ENCODE measurements at places on chromosomes 5 and 9.

GRCh38 chr9:134205672-134206310, 41.4 kb upstream of the RNU6ATAC start:
- peak; percentile 56 for DNase-seq

- DNase-seq, result no peak
Observed at GRCh38 chr9:105066275-105066865, 138.4 kb upstream of the ABCA1 start.

DNA sequence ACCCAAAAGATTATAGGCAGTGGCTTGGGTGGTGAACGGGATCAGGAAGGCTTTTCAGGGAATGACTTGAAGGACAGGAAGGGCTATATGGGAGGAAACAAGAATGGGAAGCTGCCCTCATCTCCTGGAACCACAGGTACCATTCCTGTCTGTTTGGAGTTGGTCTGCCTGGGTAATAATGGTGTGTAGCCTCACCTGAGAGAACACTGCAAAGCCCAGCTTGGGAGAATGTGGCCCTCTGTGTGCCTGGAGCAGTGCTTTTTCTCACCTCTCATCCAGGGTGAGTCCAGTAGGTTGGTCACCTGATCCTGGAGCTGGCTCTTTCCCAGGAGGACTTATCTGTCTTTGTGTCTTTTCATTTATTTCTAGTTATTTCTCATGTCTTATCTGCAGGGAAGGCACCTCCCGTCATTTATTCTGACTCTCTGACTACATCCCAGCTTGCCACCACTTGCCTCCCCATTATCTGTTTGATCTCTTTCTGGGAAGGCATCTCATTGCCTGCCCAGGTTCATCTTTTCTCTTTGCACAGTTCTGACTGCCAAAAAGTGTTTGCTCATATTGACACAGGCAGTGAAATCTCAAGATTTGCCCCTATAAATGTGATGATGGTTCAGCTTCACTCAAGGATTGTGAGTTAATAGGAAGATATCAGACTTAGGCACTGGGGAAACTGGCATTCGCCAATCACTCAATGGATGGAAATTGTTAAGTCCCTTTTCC, 22.5 kb upstream of the OR2S2 start:
- no peak for DNase-seq

GRCh38 chr5:137843676-137844299, 23.9 kb upstream of the MYOT start:
- DNase-seq, result no peak

GRCh38 chr5:149838881-149839739, 105.5 kb downstream of the PDE6A start:
- DNase-seq, result no peak

GRCh38 chr5:146719179-146719578, 159.4 kb downstream of the PPP2R2B start:
- DNase-seq, result no peak

DNA sequence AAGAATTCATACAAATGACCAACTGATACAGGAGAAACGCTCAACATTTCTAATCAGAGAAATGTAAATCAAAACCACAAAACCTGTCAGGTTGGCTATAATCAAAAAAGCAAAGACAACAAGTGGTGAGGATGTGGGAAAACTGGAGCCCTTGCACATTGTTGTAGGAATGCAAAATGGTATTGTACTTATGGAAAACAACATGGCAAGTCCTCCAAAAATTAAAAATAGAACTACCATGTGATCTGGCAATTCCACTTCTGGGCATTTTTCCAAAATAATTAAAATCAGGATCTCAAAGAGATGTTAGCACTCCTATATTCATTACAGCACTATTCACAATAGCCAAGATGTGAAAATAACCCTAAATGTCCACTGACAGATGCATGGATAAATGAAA, 76.1 kb downstream of the FNIP1 start:
- no peak for DNase-seq

- DNase-seq, result no peak
Observed at GRCh38 chr9:115084709-115085108, 33.2 kb downstream of the TNC start.

GRCh38 chr9:126392662-126393371, 66.2 kb downstream of the MVB12B start:
- DNase-seq, result peak; percentile 71

- no peak for DNase-seq
Observed at GRCh38 chr5:62948301-62948700, 369.7 kb downstream of the LRRC70 start.

GRCh38 chr5:96336351-96336985, 96.6 kb downstream of the PCSK1 start:
- peak; percentile 96 for DNase-seq

- no peak for DNase-seq
Observed at GRCh38 chr9:127241354-127241753, 23.2 kb upstream of the GARNL3 start.

GRCh38 chr5:170434966-170435605, 45.9 kb upstream of the KCNMB1 start:
- peak; percentile 48 for DNase-seq

DNA sequence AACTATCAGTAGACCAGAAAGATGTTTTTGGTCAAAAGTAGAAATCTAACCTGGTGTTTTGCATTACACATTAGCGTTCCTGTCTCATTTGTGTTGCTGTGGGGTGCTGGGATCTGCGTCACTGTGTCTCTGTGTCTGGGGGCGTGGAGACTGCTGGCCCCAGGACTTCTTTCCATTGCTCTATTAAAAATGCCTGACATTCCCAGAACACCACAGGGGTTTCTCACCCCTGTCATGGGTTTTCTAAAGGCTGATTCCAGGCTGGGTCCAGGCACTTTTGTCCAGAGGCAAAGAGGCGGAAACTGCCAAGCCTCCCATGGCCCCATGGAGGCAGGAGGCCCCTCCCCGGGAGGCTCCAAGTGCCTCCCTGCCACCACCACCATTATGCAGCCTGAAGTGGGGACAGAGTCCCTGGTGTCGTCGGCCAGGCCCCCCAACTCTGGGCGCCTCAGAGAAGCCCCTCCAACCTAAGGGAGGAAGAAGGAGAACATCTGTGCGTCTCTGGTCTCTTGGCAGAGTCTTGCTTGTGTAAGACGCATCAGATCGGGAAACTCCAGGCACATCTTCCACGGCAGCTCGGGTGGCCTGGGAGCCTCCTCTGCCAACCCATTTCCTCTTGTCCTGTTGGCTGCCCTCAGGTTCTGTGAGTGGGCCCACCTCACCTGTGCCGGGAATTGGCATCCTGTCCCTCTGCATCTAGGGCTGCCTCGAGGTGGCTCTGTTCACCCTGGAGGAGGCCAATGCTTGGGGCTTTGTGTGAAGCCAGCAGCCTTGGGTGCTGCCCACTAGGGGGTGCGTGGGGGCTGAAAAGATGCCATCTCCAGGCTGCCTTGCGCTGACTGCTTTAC, 13.8 kb upstream of the PLEKHG4B start:
- DNase-seq, result no peak

DNA sequence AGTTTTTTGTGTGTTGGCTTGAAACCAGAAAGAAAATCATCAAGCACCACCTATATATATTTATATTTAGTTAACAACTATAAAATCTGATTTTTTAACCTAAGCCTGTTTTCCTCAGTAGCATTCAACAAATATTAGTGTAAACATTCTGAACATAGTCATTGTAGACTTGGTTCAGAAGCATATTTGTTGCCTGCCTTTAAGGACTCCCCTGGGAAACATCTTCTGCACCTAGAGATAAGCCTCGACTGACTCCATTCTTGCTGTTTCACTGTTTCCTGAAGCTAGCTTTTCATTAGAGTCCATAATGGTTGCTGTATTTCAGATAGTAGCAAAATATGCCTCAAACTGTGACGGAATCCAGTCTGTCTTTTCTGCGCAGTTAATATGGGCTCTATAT, 123.5 kb downstream of the TRIO start:
- DNase-seq, result no peak

GRCh38 chr5:112005623-112005930, 248.6 kb upstream of the NREP start:
- DNase-seq, result no peak

- no peak for DNase-seq
Observed at GRCh38 chr5:652023-652515, 39.9 kb downstream of the CEP72 start.

DNA sequence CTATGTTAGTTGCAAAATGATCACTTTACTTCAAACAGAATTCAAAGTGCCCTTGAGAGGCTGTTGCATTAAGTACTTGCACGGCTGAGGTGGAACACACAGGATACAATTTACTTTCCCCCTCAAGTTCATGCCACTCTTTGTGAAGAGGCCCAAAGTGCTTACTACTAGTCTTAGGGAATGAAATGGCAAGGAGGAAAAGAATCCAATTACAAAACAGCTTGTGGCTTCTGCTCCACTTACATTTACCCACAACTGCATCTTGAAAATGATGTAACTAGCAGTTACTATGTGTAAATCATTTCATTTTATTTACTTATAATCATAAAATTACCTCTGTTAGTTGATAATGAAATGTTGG, 14.6 kb downstream of the FOXD1 start:
- no peak for DNase-seq

DNA sequence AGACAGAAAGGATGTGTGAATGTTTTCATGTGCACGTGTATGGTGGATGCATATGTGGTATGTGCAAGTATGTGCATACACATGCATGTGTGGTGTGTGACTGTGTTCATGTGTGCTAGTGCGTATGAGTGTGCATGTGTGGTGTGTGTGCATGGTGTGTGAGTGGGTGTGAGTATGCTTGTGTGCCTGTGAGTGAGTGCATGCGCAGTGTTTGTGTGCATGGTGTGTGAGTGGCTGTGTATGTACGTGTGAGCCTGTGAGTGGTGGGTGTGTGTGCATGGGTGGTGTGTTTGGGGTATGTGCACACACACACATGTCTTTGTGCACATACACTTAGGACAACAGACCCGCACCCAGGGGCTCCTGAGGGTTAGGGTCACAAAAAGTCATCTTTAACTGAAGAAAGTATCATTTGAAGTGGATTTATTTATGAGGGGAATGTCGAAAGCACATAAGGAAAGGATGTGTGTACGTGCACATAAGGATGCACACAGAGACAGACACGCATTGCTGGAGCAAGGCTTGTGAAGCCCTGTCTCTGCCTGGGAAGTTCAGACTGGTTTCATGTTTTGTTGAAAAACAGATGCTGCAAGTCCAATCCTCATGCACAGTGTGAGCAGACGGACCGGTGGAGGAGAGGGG, 237.0 kb downstream of the SYK start:
- no peak for DNase-seq

DNA sequence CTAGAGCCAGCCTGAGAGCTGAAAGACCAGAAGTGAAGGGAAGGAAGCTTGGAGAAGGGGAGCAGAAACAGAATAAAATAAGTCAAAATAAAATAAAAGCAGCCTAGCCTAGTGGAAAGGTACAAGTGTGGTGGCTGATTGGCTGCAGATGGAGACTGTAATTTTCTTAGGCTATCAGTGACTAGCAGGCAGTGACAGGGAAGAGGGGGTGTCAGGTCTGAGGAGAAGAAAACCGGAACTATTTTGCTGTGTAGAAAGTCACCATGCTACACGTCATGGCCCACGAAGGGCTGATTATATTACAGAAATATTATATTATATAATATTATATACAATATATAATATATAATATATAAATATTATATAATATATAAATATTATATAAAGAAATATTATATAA, 98.1 kb upstream of the TAF11L2 start:
- no peak for DNase-seq

GRCh38 chr9:18437315-18438201, 36.4 kb upstream of the ADAMTSL1 start:
- no peak for DNase-seq

GRCh38 chr9:132670457-132671391, at the start of gene GTF3C4:
GTF3C4 (plus strand) TSS chr9:132670464; CDS start chr9:132670599, 135 bp downstream.
- DNase-seq, result no peak

GRCh38 chr5:149651686-149652085, 70.4 kb downstream of the ARHGEF37 start:
- no peak for DNase-seq

GRCh38 chr9:114177423-114178064, 22.2 kb downstream of the COL27A1 start:
- DNase-seq, result no peak

DNA sequence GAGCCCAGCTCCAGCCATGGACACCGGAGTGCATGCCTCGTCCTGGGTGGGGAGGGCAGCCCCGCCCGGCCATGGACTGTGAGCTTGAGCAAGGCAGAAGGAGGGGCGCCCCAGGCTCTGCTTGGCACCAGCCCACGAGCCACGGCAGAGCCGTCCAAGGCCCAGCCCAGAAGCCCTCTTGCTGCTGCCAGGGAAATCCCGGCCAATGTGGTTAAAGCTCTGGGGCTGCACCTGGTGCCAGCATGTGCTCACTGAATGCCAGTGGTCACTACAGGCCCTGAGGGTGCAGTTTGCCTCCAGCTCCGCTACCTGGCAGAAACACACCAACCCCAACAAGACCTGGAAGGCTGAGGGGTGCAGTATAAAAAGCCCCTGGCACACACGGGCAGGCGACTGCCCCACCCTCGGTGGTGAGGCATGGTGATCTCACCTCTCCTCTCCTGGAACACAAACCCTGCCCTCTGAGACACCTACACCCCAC, 11.8 kb downstream of the BRD3 start:
- peak; percentile 66 for DNase-seq

Measured in pons (tissue), 1 donor.